ENCODE measurements at places on chromosomes 12 and 14.

DNA sequence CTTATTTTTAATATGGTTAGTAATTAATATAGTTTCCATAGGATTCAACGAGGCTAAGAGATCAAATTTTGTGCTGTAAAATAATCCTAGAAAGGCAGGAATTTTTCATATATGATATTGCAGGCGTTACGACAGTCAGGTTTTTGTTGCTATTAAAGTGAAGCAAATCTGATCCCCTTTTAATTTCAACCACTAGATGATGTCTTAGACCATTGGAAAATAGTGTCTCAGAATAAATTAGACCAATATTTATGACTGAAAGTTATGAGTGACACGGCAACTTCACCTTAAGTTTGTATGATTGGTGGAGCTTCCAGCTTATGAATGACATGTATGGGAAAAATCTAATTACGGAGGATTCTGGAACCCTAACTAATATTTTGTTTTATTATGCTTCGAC, 2.5 kb downstream of the TPH2 start:
- no peak for DNase-seq

DNA sequence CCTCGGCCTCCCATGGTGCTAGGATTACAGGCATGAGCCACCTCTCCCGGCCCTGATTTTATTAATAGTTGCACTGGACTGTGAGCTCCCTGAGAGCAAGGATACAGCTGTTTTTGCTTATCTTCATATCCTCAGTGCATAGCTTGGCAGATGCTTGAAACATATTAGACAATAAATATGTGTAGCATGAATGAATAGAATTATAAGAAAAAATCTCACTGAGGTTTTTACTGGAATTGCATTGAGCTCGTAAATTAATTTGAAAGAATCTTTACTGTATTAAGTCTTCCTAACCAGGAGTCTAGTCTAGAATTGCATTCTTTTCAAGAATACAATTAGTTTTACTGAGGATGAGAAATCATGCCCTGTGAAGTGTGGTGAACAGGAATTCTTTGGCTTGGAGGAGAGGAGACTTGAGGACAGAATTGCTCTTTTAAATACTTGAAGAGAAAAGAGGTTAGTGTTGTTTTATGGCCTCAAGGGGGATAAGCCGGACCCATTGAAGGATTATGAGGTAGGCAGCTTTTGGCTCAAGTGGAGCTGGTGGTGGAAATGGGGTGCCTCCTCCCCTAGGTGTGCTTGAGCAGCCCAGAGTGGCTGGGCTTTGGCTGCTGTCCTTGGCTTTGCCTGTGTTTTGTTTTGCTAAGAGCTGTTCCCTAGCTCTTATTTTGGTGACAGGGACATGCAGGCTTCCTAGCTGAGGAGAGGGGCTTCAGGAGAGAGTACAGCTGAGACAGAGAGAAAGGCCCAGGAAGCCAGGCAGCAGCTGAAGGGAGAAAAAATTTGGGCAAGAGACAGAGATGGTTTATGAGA, 34.0 kb downstream of the PLEKHD1 start:
- DNase-seq: no peak

GRCh38 chr12:42912367-42912766, 322.8 kb upstream of the PRICKLE1 start:
- no peak for DNase-seq

DNA sequence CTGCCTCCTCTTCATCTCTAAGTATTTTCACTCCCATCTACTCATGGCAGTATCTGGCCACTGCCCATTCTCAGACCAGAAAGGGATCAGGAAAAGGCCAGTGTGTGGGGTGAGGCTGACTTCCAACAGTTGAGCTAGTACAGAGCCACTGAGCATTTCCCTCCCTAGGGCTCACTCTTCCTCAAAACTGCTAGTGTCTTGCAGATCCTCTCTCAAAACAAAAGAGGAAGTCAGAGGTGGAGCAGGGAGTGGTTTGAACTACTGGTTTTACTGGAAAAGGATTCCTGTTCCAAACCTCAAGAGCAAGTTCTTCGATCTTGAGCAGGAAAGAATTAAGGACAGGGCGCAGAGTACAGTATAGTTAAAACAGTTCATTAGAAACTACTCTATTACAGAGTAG, 11.7 kb upstream of the RNASE10 start:
- DNase-seq: no peak

GRCh38 chr12:48180857-48181495, 2.5 kb upstream of the CCDC184 start:
- no peak for DNase-seq

- peak; percentile 32 for DNase-seq
Measured at GRCh38 chr14:85296456-85297210, 233.3 kb upstream of the FLRT2 start.

DNA sequence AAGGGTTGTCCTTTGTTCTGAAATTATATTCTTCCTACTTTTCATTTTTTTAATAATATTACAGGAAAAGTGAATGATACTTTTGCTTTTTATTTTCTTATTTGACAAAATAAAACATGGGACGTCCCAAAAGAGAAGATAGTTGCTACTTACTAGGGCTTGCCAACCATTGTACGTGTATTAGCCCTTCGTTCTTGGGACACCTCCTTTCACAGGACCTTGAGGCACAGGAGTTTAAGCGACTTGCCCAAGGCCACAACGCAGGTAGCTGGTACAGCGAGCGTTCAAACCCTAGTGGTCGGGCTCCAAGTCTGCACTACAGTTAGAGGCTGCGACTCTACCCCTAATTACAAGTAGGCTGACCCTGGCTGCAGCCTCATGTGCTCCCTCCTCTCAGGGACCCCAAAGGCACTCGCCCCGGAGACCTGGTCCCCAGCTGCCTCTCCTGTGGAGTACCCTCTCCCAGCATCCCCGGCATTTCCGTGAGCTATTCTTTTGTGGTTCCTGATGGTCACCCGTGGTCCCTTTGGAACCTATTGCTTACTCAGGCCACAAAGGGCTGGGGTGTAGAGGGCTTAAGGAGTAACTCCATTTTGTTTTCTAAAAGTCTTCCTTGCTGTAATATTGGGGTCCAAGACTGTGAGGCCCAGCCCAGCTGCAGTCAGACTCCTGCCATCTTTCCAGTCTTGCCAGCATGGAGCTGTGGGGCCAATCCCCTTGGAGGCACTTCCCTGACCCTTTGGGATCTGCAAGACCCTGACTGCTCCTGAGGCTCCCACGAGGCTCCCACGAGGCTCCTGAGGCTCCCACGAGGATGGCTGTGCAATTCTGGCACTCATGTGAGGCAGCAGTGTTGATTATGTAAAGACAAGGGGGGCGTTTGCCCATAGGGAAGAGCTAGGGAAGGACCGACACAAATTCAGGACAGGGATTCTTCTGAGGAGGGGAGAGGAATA, 49.7 kb downstream of the IQSEC3 start:
- DNase-seq: no peak

DNA sequence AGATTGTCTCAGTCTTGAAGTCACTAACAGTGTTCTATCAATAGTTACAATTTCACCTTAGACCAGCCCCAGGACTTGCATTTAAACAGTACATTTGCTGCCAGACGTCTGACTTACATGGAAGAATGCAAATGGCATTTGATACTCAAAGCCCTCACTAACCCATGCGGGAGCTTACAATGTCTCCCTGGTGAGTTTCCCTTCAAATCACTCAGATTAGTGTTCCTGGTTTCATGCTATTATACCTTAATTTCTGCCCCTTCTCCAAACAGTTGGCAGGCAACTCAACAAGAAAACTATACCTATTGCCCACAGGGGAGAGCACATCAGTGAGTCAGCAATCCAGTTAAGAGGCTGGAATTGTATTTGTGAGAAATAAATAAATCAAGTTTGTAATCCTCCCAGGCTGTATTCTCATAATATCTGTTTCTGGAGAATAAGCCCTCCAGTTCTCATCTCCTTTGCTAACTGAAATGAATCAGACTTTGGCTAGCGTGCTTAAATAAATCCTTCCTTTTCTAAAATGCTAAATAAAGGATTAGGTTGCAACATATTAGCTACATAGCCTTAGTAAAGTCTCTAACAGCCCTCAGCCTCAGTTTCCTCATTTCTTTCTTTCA, 23.7 kb downstream of the GSTZ1 start:
- DNase-seq: no peak

- DNase-seq: no peak
Measured at GRCh38 chr12:12474471-12474928, 88.2 kb downstream of the DUSP16 start.

GRCh38 chr14:104776961-104777807, 18.4 kb downstream of the AKT1 start:
- no peak for DNase-seq

- peak; percentile 58 for DNase-seq
Measured at GRCh38 chr14:87805315-87805723, 187.7 kb downstream of the GALC start.

DNA sequence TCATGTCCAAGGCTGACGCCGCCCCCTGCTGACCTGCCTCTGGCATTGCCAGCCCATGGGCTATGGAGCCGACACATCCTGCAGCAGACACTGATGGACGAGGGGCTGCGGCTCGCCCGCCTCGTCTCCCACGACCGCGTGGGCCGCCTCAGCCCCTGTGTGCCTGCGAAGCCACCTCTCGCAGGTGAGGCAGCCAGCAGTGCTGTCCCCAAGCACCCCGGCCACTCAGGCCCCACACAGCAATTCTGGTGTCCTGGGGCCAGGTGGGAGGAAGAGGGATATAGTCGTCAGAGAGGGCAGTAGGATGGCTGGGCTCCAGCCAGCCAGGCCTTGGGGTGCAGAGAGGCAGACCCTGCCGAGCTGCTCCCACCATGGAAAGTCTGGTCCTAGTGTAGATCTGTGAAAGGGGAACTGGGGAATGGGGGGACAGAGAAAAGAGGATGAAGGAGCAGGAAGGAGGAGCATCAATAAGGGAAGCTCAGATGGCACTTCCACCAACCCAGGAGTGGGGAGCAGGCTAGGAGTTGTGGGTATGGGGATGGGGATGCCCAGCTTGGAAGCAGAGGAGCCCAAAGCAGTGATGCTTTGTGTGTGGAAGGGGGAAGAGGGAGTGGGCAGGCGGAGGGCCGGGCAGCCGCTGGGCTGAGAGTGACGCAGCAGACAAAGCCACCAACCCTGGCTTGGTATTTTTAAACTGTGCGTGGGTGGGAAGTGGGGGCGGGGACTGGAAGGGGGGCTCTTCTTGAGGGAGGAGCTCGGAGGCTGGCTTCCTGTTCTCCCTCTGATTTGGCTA, 4.7 kb downstream of the NAB2 start:
- peak; percentile 89 for DNase-seq

- DNase-seq: no peak
Measured at GRCh38 chr14:76434220-76434619, 58.3 kb downstream of the ESRRB start.

- DNase-seq: no peak
Measured at GRCh38 chr12:30898846-30899245, 27.7 kb upstream of the TSPAN11 start.

DNA sequence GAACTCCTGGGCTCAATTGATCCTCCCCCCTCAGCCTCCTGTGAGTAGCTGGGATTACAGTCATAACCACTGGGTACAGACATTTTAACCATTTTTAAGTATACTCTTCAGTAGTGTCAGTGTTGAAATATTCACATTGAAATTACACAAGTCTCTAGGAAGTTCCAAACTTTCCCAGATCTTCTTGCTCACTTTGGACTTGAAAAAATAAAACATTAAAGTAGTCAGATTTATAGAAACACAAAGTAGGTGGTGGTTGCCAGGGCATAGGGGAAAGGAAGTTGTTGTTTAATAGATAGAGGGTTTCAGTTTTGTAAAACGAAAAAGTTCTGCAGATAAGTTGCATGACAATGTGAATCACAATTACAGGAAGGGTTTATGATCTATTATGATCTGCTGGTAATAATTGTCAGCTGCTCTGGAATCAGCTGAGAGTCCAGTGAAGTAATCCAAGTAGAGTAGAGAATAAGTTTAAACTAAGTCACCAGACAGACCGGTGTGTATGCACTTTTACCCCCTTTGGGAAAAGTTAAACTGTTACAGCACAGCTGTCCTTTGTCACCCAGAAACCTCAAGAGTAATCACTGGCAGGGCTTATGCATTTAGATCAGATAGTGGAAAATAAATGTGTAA, 27.4 kb downstream of the PCNX1 start:
- peak; percentile 13 for DNase-seq

GRCh38 chr14:68439676-68440075, 353.2 kb downstream of the ZFP36L1 start:
- DNase-seq: no peak

GRCh38 chr12:113698510-113698858, 226.8 kb upstream of the LHX5 start:
- no peak for DNase-seq

GRCh38 chr12:125983784-125984500, 918.7 kb downstream of the AACS start:
- no peak for DNase-seq

DNA sequence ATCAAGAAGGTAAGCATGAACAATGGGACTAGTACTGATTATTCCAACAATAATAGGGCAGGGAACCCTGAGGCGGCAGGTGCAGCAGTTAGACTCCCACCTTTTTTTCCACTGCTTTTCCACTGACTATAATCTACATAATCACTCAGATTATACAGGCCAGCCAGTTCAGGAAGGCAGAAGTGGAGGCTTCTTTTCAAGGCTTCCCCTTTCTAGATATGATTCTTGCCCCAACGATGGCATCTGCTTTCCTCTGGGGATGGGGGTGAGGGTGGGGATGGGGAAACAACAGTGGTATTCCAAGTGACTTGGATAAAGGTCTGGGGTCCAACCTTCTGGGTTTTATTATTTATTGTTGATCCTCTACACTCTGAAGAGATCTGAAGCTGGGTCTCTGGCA, 331 bp downstream of the NCKAP1L start:
- DNase-seq: no peak

- no peak for DNase-seq
Measured at GRCh38 chr12:14283489-14284144, 81.9 kb upstream of the ATF7IP start.

GRCh38 chr14:96673706-96674105, 123.5 kb upstream of the VRK1 start:
- no peak for DNase-seq

DNA sequence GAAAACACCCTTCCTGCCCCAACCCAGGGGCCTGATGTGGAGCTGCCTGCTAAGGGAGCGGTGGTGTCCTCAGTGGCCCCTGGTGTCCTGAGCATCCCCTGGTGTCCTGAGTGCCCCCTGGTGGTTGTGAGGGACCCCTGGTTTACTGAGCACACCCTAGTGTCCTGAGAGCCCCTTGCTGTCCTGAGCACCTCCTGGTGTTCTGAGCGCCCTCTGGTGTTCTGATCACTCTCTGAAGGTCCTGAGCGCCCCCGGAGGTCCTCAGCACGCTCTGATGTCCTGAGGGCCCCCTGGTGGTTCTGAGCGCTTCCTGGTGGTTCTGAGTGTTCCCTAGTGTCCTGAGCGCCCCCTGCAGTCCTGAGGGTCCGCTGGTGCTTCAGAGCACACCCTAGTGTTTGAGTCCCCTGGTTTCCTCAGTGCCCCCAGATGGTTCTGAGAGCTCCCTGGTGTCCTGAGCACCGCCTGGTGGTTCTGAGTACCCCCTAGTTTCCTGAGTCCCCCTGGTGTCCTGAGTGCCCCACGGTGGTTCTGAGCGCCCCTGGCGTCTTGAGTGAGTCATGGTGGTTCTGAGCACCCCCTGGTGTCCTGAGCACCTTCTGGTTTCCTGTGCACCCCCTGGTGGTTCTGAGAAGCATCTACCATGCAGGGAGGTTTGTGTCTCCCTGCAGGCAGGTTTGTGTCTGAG, 1004.2 kb downstream of the TMEM121 start:
- DNase-seq: no peak

- DNase-seq: no peak
Measured at GRCh38 chr12:20096430-20096829, 271.9 kb upstream of the PDE3A start.
